HT1080 (cell line): ENCODE measurements at places on chromosomes 6 and 20.

DNA sequence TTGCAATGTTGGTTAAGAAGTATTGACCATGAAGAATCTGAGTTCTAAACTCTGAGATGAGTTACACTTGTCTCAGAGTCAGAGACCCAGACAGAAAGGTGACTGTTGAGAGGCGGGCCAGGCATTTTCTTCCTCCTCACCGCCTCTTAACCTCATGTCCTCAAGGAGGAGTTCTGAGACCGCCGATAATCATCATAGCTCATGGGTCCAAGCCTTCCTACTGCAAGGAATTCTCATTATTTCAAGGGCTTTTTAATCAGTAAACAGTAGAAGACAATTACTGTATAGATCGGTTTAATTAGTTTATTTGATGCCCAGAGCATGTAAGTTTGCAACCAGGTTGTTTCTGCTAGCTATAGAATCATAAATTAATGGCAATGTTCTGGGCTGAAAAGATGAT lies 382.4 kb upstream of the MMS22L start:
- DNase-seq = no peak

GRCh38 chr20:54170963-54171362 lies 2.8 kb downstream of the CYP24A1 start:
- DNase-seq = no peak

DNA sequence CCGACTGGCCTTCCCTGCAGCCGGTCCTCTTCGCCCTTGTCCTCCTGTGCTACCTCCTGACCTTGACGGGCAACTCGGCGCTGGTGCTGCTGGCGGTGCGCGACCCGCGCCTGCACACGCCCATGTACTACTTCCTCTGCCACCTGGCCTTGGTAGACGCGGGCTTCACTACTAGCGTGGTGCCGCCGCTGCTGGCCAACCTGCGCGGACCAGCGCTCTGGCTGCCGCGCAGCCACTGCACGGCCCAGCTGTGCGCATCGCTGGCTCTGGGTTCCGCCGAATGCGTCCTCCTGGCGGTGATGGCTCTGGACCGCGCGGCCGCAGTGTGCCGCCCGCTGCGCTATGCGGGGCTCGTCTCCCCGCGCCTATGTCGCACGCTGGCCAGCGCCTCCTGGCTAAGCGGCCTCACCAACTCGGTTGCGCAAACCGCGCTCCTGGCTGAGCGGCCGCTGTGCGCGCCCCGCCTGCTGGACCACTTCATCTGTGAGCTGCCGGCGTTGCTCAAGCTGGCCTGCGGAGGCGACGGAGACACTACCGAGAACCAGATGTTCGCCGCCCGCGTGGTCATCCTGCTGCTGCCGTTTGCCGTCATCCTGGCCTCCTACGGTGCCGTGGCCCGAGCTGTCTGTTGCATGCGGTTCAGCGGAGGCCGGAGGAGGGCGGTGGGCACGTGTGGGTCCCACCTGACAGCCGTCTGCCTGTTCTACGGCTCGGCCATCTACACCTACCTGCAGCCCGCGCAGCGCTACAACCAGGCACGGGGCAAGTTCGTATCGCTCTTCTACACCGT lies 6.1 kb downstream of the UBD start:
- no peak for DNase-seq

DNA sequence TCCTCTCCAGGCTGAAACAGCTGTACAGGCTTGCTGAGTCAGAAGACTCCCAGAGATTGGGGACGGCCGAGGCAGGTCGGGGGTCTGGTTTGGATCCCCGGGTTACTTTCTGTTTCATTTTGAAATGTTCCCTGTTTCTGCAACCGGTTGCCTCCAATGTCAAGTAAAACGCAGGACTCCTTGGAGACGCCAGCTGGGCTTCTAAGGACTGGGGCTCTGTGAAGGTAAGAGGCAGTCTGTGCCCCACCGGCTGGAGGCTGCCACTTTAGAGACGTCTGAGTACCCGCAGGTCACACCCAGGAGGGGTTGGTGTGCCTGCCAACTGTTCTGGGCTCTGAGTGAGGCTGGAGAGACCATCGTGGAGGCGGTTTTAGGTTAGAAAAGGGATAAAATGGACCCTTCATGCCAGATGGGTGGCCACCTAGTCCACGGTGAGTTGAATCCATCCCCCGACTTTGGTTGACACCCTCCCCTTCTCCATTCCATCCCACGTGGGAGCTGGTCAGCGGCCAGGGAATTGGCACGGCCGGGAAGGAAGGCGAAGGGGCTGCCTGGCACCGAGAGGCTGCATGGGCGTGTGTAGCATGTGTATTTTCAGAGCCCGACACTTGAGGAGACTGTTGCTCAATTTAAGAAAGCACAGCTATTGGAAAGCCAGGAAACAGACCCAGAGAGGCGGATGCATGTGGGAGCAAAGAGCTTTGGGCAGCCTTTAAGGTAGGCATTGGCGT lies 240.9 kb downstream of the PHACTR1 start:
- DNase-seq = peak; percentile 78

DNA sequence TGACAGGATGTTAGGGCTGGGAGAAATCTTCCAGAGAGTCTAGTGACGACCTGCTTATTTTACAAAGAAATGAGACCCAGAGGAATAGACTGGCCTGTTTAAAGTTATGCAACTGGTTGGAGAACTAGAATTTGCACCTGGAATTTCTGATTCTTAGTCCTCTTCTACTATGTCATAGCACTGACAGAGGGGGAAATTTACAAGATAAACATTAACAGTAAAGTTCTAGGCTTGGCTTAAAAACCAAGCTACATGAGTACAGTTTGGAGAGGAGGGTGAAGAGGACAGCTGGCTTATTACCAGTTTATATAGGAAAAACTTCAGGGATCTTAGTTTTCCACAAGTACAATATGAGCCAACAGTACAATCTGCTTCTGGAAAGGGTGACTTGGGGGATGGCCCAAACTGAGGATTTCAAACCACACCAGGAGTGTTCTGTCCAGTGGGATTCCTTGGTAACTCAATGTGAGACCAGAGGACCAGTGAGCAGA lies 269.6 kb downstream of the CD109 start:
- DNase-seq = no peak

DNA sequence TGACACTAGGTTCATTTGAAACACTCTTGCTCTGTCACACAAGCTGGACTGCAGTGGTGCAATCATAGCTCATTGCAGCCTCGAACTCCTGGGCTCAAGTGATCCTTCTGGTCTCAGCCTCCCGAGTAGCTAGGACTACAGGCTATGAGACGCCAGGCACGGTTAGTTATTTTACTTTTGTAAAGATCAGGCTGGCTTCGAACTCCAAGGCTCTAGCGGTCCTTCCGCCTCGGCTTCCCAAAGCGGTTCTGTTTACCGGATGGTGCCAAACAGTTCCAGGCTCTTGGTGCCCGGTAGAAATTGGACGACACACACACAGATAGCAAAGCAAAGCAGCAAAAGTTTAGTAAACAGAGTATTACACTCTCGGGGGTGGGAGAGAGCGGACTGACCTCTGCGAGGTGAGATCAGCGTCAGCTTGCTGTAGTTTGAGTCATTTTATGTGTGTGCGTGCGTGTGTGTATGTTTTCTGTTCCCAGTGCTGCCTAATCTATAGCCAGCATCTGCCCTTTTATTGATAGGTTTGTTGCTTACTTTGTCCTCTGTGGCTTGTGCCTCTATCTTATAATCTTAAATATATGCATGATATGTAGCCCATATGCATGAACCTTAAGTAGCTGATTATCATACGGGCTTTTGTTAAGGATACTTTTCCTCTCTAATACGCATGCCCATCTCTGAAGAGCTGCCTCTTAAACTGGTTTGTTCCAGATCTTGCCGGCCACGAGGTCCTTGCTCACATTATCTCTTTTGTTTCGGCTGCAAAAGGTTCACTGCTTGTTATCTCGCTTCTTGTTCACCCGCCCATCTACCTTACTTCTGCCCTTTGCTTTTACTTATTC lies 75.2 kb downstream of the OR2B2 start:
- peak; percentile 83 for DNase-seq

GRCh38 chr6:152309648-152310047 lies 327.5 kb downstream of the SYNE1 start:
- DNase-seq = peak; percentile 90

- no peak for DNase-seq
Measured at GRCh38 chr6:20658516-20658915, 124.3 kb downstream of the CDKAL1 start.

DNA sequence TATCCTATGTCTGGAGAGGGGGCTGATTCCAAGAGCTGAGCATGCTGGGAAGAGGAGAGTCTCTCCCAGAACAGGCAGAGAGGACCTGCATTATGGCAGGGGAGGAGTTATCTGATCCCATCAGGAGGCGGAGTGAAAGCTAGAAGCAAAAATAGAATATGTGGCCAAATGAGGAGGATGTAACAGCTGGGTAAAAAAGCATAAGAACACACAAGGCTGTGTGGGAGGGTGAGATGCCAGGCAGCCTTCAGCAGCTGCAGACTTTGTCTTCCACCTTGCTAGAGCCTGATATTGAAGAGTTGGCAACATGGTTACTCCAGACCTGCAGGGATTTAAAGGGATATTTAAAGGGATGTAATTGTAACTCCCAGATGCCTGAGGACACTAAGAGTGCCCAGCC lies 167.1 kb downstream of the PTPRT start:
- DNase-seq = no peak

- peak; percentile 21 for DNase-seq
Measured at GRCh38 chr6:155274106-155274505, 10.3 kb downstream of the CLDN20 start.

- peak; percentile 15 for DNase-seq
Measured at GRCh38 chr20:60262967-60263603, 304.9 kb downstream of the CDH26 start.

GRCh38 chr20:58174708-58175280 lies 53.7 kb downstream of the ANKRD60 start:
- no peak for DNase-seq

- DNase-seq = no peak
Measured at GRCh38 chr6:127496471-127496870, 22.7 kb downstream of the MTCL3 start.

DNA sequence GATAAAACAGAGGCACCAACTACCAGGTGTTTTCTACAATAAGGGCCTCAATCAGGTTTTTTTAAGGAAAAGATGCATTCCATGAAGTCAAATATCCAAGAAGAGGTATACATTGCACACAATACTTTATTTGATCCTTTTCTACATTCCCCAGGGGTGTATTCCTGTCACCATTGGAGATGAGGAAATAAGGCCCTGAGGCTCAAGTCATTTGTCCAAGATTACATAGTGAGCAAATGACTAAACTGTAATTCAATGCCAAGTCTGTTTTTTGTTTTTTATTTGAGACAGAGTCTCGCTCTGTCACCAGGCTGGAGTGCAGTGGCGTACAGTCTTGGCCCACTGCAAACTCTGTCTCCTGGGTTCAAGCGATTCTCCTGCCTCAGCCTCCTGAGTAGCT lies 69.2 kb upstream of the CDYL start:
- no peak for DNase-seq

DNA sequence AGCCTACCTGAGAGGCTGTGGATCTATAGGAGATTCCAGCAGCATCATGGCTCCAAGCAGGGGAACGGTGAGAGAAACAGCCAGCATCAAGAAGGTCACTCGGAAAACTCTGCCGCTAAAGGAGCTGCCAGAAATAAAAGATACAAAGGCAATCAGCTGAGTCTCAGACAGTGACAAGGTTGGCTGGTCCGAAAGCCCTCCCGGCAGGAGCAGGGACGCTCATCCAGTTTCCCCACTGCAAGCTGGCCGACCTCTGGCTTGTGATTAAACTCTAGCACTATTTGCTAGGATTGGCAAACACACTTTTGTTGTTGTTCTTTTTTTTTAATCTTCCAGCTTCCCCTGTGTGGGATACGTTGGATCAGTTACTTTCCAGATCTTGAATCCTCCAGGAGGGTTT lies 8.7 kb downstream of the APMAP start:
- no peak for DNase-seq

DNA sequence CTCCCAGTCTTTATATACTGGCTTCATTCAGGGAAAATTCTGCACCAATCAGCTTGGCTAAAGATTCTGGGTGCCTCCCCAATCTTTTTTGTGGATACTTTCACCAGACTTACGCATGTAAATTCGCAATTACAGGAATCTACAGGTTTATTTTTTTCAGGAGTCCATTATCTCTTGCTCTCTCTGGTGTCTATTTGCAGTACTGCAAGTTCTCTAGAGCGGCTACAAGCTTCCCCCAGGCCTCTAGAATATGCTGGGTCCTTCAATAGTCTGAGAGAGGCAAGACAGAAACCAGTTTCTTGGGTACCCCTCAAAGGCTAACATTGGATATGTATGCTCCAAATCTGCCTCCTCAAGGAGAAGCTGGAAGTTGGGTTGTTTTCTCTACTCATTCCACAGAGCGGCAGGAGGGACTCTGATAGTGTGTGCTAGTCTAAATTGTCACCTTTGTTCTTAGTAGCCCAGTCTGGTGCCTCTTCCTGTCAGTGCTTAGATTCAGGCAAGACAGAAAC lies 58.5 kb downstream of the SUN5 start:
- DNase-seq = peak; percentile 46

- DNase-seq = no peak
Measured at GRCh38 chr6:18893540-18894269, 506.6 kb downstream of the RNF144B start.

DNA sequence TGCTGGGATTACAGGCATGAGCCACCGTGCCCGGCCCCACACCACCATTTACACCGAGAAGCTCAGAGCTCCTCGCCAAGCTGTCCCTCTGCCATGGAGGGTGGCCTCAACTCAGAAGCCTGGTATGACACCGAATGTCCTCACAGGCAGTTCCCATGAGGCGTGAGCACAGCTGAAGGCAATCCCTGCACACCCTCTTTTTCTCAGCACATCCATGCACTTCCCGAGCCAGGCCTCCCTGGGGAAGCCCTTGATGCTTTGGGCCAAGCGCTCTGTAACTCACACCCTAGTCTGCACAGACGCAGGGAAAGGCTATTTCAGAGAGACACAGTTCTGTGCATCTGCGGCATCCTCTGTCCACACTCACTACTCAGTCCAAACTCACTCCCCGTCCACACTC lies 18.4 kb downstream of the THBS2 start:
- no peak for DNase-seq

GRCh38 chr6:157538698-157539097 lies 157.7 kb downstream of the ZDHHC14 start:
- DNase-seq = no peak

- DNase-seq = no peak
Measured at GRCh38 chr6:117417851-117418250, 7.9 kb downstream of the ROS1 start.

GRCh38 chr6:113927001-113927400 lies 43.9 kb downstream of the HDAC2 start:
- DNase-seq = no peak

DNA sequence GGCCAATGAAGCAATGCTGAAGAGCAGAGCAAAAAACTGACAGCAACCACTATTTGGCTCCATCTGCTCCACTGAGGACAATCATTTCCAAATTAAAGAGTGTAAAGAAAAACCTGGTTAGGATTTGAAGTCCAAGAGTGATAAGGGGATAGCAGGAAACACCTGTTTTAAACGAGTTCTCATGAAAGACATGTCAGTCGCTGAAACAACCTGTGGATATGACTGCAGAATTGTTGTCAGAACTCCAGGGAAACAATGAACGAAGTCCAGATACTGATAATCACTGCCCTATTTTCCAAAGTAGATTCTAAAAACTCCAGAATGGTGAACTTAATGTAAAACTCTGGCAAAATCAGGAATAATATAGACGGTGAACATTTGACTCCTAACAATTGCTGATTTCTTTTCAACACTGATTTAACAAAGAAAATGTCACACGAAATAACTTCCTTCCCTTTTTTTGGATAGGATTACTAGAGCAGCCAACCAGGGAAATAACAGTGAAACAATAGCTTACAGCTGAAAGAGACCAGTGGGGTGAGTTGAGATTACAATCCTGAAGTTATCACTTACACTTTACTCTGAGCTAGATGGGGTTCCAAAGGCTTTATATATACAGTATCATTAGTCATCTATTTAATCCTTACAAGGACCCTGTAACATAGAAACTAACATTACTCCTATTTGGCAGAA lies 83.7 kb downstream of the ELOVL5 start:
- DNase-seq = no peak
